Fibroblast of skin of left biceps (primary cell): ENCODE measurements at places on chromosomes 4 and X.

DNA sequence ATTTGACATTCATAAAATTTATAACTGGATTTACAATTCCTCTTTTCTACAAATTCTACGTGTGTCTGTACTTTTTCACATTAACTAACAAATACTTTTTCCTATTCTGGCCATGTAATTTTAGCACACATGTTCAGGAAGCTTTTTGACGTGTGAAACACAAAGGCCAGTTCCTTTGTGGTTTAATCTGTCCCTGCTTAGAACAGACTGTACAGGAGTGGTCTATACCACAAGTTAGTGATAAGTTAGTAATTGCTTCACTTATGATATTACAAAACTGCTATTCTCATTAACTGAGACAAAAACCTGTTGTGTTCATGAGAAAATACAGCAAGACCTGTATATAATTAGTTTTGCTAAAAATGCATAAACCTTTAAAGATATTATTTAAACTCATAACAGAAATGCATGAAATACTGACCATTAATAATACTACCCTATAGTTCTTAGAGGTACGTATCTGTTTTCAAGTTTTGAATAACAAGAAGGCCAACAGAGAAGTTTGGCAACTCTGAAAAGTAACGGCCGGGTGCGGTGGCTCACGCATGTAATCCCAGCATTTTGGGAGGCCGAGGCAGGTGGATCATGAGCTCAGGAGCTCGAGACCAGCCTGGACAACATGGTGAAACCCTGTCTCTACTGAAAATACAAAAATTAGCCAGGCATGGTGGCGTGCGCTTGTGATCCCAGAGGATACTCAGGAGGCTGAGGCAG is 13.7 kb upstream of the AREG start:
- no peak for DNase-seq

- no peak for DNase-seq
These were observed 76.9 kb downstream of the WFS1 start for GRCh38 chr4:6346373-6347110.

- DNase-seq = no peak
These were observed 377.7 kb downstream of the PACRGL start for GRCh38 chr4:21077967-21078366.

GRCh38 chr4:121535351-121535750 is 154.5 kb upstream of the QRFPR start:
- DNase-seq = no peak

DNA sequence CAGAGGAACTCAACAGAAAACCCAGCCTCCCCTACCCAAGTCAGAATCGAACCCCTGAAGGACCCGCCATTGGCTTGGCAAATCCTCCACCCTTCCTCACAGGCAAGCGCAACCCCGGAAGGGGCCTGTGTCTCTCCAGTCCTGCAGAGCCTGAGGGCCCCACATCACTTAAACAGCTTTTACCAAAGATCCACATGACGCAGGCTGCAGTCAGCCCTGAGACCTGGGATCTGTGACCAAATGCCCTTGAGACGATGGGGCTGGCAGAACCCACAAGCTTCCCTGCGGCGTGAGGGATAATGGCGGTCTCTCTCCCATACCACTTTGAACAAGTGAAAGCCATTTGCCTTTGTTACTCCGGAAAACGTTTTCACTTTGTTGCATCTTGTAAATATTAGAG is 54.9 kb downstream of the ACOX3 start:
- no peak for DNase-seq

DNA sequence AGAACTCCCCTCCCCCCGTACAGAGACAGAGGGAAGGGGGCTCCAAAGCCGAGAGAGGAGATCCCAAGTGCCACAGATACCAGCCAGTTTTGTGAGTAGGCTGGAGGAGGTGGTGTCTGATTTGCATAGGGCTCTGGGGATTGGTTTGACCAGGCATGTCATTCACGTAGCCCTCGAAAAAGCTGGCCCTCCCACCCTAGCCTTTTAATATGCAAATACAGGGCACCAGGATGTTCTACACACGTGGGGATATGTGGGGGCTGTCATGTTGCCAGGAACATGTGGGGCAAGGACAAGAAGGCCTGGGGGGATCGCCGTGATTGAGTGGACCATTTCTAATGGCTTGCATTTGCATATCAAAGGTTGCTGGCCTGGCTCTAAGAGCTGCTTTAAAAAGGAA is 272.9 kb downstream of the PPP1R2C start:
- no peak for DNase-seq

DNA sequence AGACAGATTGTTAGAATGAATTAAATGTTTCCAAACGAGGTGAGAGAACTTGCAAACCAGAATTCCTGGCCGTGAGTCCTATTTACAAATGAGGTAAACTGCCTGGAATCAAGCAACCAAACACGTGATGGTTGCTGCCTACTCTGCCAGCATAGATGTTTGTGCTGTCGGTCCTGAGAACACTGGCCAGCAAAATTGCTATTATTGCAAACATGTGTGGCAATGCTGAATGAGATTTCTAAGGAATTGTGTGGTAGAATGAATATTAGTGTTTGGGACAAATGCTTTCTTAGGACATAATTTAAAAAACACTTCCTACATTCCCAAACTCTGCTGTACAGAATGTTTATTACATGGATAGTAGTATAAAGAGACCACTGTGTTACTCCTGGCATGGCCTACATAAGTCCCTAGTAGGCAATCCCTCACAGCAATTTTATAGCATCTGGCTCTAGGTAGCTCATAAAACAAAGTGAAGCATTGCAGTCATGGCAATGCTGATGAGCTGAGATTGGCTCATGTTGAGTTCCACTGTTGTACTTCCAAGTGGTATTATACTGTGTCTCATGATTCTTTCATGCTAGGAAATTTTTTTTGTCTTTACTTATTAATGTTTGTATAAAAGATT is 605.2 kb upstream of the EPHA5 start:
- no peak for DNase-seq

GRCh38 chrX:134000260-134001245 is 15.2 kb upstream of the GPC3 start:
- DNase-seq = no peak

DNA sequence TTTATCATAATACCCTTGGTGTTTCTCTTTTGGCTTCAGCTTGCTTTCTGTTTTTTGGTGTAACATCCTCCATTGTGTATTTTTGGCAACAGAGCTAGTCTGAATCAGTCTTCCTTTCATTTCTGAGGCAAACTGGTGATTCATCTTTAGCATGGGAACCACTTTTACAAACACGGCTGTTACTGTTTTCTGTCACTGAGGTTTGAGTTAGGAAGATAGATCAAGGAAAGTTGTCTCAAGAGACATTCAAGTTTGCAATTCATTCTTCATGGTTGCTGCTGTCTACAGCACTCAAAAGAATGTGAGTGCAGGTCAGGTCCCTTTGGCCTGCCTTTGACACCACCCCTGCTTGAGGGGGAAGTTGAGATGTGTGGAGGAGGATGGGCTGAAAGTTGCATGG is 36.3 kb downstream of the IL21 start:
- DNase-seq = peak; percentile 70

DNA sequence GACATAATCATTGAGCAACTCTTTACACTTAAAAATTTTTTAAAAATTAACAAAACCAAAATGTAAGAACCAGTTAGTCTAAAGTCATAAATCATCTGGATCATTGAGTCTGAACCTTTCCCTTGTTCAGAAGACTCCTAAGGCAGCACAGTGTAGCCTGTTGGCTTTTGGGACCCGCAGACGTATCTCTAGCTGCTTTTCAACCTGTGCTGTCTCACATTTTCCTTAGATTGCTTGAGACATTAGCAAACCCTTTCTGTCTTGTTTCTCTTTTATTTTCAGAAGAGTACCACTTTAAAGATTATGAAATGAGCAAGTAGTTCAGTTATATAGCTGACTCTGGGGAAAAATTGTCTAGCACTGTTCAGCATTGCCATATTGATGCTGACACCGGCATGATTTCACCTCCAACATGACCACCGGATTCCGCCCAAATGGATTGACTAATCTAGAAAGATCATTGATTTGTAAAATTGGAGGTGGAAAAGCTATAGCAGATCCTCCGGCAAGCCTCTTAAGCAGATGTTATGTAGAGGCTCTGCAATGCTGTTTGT is 8.9 kb downstream of the TCEANC start:
- no peak for DNase-seq

DNA sequence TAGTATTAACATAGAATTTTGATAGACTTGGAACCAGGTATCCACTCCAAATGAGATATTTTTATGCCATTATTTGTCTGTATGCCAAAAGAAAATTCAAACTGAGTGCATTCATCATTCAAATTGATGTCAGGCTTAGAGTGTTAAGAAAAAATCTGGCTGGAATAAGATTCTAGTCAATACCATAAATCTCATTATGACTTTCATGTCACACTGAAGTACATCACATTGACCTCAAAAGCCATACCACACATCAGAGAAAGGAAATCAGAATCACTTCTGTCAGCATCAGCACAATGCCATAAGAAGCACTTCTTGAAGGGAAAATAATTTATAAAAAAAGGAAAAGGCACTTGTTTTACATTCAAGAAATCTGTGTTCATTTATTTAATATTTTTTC is 119.0 kb upstream of the BMP3 start:
- DNase-seq = no peak

GRCh38 chrX:138925330-138925729 is 213.8 kb upstream of the FGF13 start:
- peak; percentile 58 for DNase-seq

GRCh38 chr4:52231526-52231925 is 180.4 kb downstream of the SPATA18 start:
- no peak for DNase-seq

GRCh38 chrX:123959281-123960063 is 2.0 kb upstream of the STAG2 start:
- DNase-seq = no peak

GRCh38 chrX:100687546-100687945 is 43.5 kb downstream of the SRPX2 start:
- no peak for DNase-seq

DNA sequence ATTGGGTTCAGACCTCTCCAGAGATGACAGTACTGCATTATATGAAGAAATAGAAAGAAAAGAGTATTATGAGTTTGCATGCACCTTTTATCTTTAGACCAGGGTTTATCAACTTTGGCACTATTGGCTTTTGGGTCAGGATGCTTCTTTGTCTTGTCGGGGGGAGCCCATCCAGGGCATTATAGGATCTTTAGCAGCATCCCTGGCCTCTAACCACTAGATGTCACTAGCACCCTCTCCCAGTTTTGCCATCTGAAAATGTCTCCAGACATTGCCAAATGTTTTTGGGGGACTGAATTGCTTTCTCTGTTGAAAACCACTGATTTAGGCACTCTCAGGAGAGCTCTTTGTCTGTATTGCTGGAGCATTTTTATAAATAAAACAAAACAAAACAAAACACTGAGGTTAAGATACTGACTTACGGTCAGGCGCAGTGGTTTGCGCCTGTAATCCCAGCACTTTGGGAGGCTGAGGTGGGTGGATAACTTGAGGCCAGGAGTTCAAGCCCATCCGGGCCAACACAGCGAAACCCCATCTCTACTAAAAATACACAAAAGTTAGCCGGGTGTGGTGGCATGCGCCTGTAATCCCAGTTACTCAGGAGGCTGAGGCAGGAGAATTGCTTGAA is 23.6 kb downstream of the CA5B start:
- DNase-seq = no peak

DNA sequence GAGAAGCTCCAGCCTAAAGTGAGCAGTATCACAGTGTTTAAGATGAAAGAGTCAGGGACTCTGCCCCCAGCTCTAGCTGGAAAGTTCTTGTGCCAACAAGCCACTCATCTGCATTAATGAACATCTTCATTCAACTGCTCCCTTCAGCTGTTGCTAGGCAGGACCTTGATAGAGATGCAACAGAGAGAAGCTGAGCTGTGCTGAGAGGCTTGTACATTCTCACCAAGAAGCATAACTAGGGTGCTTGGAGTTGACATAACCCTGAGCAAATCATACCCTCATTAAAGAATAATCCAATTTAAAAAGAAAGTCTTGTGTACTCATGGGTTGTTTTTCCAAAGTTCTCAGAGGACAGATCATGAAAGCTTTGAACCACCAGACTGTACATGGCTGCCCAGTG is 63.2 kb downstream of the ATXN3L start:
- no peak for DNase-seq

GRCh38 chr4:82798168-82799005 is at the start of gene SCD5:
TSS of gene SCD5 (minus strand) at chr4:82798796. CDS start at chr4:82798537, 259 bp downstream.
- peak; percentile 63 for DNase-seq

DNA sequence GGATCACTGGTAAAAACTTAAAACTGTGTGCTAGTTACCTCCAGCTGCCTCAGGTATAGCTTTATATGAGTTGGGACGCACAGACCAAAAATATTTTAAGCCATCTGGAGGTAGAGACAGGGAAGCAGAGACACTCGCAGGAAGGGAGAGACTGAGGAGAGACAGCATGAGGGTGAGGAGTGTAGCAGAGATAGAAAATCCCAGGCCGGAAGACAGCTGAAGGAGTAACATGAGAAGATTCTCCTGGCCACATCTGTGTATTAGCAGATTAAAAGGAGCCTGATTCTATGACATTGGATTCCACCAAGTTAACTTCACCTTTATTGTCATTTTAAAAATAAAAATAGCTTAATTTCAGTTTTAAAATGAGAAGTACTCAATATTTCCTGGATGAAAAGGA is 84.3 kb downstream of the PDLIM5 start:
- DNase-seq = no peak

GRCh38 chrX:25009407-25009806 is 6.4 kb downstream of the ARX start:
- DNase-seq = no peak

GRCh38 chr4:1111259-1111809 is 2.0 kb downstream of the RNF212 start:
- no peak for DNase-seq

DNA sequence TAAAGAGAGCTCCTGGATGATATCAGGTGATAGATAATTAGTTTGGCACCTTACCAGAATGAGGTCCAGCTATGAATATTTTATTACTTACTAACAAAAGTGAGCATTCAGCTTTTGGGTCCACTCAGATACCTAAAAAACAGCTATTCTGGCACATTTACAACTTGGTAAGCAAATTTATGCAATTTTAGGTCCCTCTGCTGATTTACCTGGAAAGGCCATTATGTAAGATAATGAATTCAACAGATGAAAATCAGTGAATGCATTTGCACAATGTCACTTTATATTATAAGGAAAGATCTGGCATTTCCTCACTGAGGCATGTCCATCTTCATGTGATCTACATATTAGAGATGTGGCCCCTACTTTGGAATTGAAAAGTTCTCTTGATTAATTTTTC is 517.0 kb downstream of the SPRY1 start:
- no peak for DNase-seq

DNA sequence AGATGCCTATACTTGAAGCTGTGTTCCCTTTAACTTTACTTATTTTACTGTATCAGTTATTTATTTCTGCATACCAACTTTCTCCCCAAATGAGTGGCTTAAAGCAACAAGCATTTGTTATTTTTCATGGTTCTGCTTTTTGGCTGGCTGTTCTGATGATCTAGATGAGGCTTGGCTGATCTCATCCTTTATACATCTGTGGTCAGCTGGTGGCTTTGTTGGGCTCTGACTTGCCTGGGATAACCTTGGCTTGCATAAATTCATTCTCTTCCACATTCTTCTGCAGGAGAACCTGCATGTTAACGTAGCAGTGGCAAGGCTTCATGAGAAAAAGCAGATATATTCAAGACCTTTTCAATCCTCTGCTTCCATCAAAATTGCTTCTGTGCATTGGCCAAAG is 1317.6 kb downstream of the ADGRL3 start:
- DNase-seq = no peak
